NCI-H774 (cell line): ENCODE measurements at places on chromosomes 12 and 14.
A peak's percentile ranks its signal among the peaks of the same experiment; 100 is the strongest.

DNA sequence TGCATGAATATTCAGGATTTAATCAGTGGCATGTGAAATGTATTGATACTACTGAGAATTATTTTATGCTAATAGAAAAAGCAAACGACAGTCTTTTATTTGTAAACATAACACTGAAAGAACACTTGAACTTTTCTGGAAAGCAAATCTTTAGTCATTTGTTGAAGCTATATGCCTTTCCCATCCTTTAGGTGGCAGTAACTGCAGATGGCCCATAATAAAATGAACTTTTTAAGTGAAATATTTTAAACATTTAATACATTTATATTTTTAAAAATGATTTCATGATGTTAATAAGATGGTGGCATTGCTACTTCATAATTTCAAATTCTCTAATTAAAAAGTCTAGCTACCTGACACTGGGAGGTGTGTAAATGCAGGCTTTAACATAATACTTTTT lies 13.9 kb upstream of the KRR1 start:
- no peak for DNase-seq

DNA sequence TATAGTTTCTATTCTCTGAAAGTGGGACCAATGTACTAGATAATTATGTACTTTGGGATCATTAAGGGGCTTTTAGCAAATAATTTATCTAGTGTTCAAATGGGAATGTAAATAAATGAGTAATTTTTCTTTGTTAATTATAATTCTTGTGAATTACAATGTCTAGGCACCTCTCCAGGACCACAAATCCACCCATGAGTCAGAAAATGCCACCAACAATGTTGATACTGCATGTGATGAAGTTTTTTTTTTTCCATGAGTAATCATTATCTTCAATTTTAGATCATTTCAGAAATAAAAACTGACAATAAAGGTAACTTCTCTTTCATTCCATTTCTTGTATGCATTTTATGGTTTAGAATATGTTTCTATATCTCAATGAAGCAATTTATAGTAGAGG lies 470.3 kb downstream of the VRK1 start:
- no peak for DNase-seq

GRCh38 chr14:95871531-95871930 lies 5.1 kb upstream of the TUNAR start:
- DNase-seq, result peak; percentile 38

GRCh38 chr12:10705655-10706054 lies 17.5 kb downstream of the YBX3 start:
- no peak for DNase-seq

GRCh38 chr12:94037444-94037843 lies 110.9 kb upstream of the PLXNC1 start:
- no peak for DNase-seq

DNA sequence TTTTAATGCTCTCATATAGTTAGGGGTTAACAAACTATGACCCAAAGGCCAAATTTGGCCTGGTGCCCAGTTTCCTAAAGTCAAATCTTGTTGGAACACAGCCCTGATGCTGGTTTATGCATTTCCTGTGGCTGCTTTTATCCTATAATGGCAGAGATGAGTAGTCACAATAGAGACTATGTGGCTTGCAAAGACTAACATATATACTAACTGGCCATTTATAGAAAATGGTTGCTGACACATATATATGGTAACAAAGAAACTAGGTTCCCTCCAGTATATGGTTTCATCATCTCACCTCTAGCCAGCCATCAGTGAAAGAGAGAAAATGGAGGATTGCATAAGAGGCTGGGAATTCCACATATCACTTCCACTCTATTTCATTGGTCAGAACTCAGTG lies 10.8 kb downstream of the NAV3 start:
- DNase-seq, result no peak
